ENCODE measurements at places on chromosomes 1 and 21.

GRCh38 chr1:67208217-67208616 is 42.0 kb downstream of the IL23R start:
- DNase-seq: no peak

DNA sequence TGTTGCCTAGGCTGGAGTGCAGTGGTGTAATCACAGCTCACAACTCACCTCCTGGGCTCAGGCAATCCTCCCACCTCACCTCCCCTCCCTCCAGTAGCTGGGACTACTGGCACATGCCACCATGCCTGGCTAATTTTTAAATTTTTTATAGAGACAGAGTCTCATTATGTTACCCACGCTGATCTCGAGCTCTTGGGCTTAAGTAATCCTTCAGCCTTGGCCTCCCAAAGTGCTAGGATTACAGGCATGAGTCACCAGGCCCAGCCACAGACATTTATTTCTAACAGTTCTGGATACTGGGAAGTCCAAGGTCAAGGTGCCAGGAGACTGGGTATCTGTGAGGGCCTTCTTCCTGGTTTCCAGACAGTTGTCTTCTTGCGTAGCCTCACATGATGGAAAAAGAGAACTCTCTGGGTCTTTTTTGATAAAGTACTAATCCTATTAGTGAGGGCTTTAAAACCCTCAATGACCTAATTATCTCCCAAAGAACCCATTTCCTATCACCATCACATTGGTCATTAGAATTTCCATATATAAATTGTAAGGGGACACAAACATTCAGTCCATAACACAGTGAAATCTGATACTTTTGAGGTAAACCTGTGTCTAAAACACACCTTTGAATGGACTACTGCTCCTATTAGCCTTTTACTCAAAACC is 67.9 kb downstream of the PHACTR4 start:
- no peak for DNase-seq

GRCh38 chr1:209884665-209885117 is 53.3 kb upstream of the SYT14 start:
- DNase-seq: peak; percentile 63

GRCh38 chr21:45032332-45032731 is 42.0 kb upstream of the ADARB1 start:
- no peak for DNase-seq

DNA sequence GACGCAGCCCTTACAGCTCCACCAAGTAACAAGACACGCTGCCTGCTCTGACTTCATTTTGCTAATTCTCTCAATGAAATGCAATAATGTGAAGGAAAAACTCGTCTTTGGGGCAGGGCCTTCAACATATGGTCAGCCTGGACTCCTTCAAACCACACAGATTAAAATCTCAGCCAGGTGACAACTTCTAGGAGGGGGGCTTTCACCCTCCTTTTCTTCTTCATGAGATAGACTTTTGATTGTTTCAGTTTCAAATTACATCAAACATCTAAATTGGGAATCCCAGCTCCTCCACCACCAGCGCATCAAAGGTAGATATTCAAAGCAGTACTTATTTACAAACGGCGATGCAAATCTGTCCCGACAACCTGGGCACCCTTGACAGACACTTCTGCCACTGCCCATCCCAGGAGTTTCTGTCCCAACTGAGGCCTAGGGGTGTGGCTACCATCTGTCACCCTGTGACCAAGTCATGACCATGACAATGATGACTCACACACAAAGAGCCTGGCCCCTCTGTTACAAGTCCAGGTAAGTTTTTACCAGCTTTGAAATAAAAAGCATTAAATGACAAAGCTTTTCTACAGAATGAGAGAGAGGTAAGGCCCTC is 29.7 kb downstream of the SSBP3 start:
- DNase-seq: peak; percentile 17

DNA sequence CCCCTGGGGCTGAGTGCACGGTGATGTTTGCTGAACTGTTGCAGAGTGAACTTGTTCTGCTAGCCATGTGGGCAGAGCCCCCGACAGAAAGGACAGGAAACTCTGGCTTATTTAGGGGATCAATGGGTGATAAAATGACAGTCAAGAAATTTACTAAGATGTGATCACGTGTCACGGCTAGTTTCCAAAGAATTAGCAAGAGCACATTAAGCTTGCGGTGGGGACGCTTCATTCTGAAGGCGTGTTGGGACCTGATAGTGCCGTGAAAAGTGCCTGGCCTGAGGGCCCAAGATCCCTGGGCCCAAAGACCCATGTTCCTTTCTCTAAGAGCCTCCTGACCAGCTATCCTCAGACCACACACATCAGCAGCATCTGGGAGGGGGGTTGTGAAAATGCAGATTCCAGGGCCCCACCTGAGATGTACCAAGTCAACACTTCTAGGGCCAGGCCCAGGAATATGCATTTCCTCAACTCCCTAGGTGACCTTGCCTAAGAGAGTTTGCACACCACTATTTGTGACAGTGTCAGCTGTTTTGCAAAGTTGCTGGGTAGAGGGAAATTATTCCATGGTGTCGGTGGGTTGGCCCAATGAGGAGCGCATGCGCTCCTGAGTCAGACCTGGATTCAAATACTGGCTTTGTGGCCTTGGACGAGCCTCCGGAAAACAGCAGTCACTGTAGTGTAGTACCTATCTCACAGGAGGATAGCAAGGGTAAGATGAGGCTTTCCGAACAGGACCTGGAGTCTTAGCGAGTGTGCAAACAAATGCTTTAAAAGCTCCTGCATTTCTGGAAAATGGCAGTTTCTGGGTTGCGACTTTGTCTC is 77.5 kb downstream of the SPSB1 start:
- DNase-seq: no peak

DNA sequence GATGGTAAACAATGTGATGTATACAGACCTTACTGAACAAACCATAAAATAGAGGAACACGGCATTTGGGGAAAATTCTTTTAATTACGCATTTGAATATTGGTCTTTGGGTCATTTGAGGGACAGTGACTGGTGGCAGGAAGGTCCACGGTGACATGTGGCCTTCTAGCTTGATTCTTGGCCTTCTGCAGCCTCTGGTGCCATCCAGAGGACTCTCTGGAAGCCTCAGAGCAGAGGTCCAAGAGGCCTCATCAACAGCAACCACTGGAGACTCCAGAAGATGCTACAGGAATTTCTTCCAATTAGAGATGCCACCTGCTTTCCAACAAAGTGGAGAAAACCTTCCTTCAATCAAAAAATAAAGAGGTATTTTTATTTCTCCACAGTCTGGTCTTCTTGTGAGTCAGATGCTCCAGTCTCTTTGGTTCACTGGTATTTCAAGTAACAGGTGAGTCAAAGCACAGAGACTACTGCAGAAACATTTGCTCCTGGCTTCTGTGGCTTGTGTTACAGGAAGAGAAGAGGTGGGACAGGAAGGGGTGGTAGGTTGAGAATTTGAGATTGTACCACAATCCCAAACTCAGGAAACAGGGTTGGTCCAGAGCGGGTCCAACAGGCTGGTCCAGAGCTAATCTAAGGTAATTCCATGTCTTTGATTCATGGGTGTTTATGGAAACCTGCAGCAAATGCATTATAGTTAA is 2.7 kb upstream of the F5 start:
- DNase-seq: peak; percentile 44

- no peak for DNase-seq
Measured at GRCh38 chr1:198416296-198416695, 124.2 kb downstream of the ATP6V1G3 start.

DNA sequence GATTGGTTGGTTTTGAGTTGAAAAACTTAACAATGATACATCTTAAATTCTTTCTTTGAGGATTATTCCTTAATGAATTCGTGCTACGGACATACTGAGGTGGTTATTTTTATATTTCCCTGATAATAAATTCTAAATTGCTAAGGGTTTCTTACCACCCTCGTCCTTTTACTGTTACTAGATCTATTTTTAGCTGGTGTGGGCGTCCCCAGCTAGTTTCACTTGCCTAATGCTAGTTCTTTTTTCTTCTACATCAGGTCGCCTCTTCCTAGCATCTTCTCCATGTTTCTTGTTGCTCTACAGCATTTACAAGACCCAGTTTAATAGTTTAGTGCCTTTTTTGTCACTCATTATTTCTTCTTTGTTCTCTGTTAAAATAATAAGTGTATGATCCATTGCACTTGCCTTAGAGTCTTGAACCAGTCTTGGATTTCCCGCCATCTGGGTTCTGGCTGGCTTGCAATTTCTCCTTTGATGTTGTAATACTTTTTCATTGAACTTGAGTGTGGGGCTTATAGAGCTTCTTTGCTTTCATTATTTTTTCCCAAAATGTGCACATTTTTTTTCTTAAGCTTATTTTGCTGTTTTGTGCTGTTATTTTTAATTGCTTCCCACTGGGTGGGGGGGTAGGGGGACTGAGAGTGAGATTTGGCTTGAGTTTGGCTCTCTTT is 677 bp upstream of the HSD11B1 start:
- DNase-seq: peak; percentile 36

DNA sequence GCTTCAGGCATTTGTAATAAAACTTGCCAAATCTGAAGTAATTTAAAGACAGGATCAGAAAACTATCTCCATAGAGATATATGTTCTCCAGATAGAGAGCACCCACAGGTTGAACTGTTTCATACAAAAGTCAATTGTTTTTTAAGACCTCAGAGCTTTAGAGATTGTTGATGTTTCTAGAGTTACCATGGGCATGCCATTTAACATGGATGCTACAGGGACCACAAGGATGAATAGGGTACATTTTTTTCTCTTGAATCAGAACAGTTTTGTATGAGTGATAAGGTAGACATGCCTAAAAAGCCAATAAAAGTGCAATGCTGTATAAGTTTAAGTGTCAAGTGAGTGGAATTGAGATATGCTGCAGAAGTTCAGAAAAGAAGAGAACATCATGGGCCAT is 511.0 kb upstream of the CAMK1G start:
- DNase-seq: no peak

DNA sequence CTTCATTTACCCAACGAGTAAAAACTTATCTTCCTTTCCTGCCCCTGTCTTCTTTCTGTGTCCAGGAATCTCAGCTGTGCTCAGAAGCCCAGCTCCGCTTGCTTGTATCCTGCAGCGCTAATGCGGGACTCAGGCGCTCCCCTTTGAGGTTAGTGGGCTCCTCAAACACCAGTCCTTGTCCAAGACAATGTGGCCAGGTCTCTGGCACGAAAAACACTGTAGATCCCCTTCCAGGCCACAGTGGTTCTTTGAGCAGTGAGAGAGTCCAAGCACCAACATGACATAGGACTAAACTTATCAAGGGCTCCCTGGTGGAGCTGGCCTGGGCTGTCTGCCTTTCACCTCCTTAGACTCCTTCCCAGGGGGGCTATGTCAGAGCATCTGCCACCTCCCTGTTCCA is 53.7 kb downstream of the PLD5 start:
- no peak for DNase-seq

DNA sequence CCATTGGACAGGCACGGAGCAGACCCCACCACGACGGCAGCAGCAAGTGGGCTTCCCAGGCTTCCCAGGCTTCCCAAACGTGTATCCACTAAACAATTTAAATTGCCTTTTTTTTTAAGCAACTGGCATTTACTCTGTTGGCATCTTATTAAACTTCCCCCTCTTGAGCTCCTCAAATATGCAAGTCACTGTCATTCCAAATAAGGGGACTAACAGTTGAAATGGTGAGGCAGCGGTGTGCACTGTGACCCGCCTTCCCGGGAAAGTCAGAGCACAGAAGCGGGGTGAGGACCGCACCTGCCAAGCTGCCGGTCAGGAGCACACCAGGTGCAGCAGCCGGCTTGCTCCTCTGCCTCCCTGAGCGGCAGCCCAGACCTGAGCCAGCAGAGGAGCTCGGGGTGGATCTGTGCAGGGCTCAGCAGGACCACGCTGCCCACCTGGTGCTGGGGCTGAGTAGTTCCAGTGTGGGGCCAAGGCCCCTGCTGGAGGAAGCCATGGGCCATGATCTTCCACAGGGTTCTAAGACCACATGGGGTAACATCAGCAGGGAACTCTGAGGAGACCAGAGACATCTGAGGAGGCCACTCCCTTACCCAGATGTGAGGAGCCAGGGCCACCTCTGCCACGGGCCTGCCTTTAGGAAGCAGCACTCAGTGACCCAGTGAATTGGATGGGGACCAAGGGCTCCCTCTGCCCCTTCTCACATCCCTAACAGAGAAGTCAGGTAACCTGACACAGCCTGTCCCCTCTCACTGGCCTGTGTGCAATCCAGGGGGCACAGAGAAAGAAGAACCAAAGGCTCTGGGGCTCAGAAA is 245.4 kb downstream of the NPHP4 start:
- no peak for DNase-seq

DNA sequence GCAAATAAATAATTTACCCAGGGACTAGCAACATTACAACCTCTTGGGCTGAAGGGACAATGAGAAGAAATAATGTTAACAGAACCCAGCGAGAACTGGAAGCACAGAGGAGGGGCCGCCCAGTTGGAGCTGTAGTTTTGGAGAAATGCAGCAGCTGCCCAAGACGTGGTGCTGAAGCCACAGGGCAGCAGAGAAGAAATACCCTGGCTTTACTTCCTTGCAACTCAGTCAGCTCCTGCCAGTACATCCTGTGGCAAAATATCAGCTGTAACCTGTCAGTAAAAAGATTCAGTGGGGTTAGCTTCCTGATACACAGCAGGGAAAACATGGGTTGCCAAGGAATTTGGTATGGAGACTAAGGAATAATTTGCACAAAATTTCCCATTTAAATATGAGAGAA is 283.6 kb upstream of the USP25 start:
- DNase-seq: no peak

- DNase-seq: no peak
Measured at GRCh38 chr1:100313382-100313781, 38.9 kb upstream of the CDC14A start.

- no peak for DNase-seq
Measured at GRCh38 chr1:101996825-101997465, at the start of gene OLFM3. Gene OLFM3 (minus strand): TSS chr1:101996926.

GRCh38 chr1:43781574-43781973 is 74.2 kb downstream of the ST3GAL3 start:
- no peak for DNase-seq

DNA sequence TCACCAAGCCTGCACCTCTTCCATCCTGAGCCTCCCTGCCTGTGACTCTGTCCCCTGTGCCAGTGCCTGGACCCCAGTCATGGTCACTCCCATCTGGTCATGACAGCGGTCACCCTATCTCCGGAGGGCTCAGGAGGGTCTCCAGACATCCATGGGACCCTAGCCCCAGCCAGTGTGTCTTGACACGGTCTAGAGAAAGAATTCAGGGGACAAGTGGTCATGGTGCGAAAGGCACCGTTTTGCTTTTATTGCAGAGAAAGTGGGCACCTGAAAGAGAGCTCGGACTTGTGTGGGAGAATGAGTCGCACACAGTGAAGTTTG is 4.7 kb upstream of the RIPK4 start:
- DNase-seq: no peak

Data from stimulated activated CD4-positive, alpha-beta T cell treated with anti-CD3 and anti-CD28 coated beads, Interleukin-4, amount 100 ng/mL, for 24 hours (primary cell).